Left ventricle myocardium superior (tissue), 1 donor: ENCODE measurements at places on chromosomes 4 and X. TPM values are rescaled to one million over a fixed set of nuclear protein-coding genes. Genes with fewer than 3 reads are reported as not detected.

- no peak for DNase-seq
Observed at GRCh38 chr4:26355392-26356052, 34.7 kb downstream of the RBPJ start.

The UCP1 gene
- total RNA-seq: not detected

DNA sequence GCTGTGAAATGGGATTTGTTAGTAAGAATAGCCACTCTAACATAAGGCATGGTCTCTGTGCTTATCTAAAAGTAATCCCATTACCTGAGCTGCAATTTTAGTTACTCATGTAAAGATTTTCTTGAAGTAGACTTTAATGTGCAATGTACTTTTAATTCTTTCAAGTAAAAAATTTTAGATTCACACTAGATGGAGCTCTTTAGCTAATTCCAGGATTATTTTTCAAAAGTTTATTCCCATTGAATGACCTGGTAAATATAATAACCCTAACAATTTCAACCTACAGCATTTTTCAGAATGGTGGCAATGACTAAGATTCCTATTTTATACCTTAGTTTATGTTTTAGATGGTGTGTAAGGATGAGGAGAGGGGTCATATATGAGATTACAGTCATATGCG lies 18.1 kb downstream of the USP38 start:
- no peak for DNase-seq

The LRBA gene
- 21.4 TPM for total RNA-seq

The LGI2 gene
- total RNA-seq: 2.0 TPM

The EGF gene
- total RNA-seq: 12.3 TPM

DNA sequence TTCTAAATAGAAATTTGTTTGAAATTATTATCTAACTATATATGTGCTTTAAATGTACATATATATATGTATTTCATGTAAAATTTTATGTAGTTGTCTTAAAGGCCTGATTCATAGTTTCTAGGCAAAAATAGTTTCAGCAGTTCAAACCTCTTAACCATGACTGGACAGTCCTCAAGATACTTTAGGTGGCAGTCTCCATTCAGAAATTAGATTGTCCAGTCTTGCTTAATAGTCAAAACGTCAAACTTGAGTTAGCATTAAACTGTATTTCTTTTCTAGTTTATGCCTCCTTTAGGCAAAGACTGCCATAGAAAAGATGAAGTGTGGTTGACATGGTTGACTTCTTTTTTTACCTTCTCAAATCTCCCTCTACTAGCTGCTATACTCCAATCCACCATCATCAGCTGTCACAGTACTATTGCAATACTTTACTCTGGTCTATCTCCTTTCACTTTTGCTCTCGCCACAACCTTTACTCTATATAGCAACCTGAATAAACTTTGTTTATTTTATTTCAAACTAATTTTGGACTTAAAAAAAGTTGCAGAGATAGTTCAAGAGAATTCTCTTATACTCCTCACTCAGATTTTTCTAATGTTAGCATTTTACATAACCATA lies 395.6 kb upstream of the DIPK2B start:
- no peak for DNase-seq

- DNase-seq: no peak
Observed at GRCh38 chrX:17415242-17415810, 40.3 kb downstream of the NHS start.

DNA sequence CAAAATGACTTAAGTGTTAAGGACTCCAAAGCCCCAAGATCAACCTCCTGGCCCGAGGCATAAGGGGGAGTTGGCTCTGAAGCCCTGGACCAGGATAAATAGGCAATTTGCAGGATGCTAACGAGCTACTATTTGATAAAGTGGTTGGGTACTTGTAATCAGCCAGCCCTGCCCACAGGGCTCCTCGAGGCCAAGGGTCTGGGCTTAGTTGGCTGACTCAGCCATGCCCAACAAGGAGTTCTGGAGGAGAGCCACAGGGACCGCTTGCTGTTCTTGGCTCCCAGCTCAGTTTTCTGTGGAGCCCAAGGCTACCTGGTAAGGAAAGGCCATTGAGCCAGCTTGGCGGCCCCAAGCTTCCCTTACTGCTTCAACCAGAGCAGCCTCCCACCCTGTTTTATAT lies 7.8 kb downstream of the HMGB3 start:
- DNase-seq: no peak

The CDKL2 gene
- total RNA-seq: 0.64 TPM

DNA sequence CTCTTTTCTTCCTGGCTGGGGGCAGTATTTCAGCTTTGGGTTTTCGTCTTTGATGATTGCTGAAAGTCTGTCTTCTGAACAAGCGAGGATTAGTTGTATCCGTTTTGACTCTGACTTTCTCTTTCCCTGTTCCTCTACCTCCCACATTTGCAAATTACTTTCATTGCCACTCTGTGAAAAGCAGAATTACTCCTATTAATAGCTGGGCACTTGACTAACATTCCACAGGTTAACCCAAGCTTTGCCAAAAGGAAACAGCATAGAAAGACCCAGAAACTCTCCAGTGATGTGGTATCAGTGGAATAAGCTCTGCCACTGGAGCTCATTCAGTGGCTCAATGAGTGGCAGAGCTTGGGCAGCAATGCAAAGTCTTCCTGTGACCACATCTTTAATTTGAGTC lies 238.9 kb downstream of the PALLD start:
- DNase-seq: no peak

The GCNA gene
- 1.5 TPM for total RNA-seq

GRCh38 chrX:101287402-101287801 lies 3.7 kb downstream of the TAF7L start:
- DNase-seq: no peak
